LNCaP clone FGC (cell line): ENCODE measurements at places on chromosomes 4 and X.

DNA sequence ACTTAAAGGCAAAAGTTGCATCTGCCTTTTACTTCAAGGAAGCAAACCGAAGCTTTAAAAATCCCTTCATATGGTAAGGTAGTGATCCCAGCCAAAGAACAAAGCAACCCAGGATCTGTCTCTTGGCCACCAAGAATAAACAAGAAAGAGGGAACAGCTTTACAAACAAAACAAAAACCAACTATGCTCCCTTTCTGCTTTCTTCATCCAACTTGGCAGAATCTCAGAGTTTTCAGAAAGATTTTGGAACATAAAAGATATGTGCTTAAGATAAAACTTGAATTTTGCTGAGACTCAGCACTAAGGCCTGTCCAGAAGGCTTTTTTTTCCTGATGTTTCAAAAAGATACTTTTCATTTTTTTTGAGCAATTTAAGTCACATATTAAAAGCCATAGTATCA, 94.0 kb downstream of the COL4A6 start:
- no peak for DNase-seq

GRCh38 chr4:52358366-52358765, 300.7 kb downstream of the USP46 start:
- DNase-seq: no peak

GRCh38 chr4:64889906-64890610, 480.8 kb upstream of the TECRL start:
- no peak for DNase-seq

DNA sequence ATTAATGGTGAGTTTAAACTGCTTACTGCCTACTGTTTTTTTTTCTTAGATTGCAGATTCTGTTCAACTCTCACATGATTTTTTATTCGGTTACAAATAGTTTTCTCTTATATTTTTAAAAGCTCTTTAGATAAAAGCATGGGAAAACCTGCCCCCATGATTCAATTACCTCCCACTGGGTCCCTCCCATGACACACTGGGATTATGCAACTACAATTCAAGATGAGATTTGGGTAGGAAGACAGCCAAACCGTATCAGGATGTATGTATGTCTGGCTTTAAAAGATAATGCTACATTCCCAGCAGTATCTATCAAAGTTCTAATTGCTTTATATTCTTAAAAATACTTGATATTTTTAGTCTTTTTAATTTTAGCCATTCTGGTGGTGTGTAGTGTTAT, 131.5 kb downstream of the JADE1 start:
- DNase-seq: no peak

DNA sequence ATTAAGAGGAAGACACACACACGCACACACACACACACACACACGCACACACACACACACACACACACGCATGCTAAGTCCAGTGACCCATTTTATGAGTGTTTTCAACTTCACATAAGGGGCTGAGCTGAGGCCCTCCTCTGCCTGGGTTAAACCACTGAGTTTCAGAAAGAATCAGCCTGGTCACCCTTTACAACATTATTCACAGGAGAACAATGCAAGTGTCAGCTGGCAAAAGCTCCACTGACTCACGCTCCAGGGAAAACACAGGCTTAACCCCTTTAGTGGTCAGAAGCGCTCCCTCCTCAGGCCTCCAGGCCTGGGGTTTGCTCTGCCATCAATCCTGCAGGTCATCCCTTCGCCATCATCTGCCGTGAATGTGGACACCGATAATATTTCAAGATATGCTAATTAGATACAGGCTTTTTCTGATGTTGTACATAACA, 46.9 kb downstream of the ACOX3 start:
- DNase-seq: no peak

- DNase-seq: no peak
These were observed 34.9 kb upstream of the PPP2R2C start for GRCh38 chr4:6507345-6507744.

GRCh38 chr4:141254326-141254725, 33.6 kb downstream of the ZNF330 start:
- no peak for DNase-seq

GRCh38 chrX:134849390-134849789, 141.4 kb upstream of the SMIM10 start:
- DNase-seq: no peak

- no peak for DNase-seq
These were observed 423.2 kb downstream of the RPA4 start for GRCh38 chrX:97306771-97307470.

GRCh38 chrX:37997096-37997495, 9.3 kb upstream of the SYTL5 start:
- no peak for DNase-seq

DNA sequence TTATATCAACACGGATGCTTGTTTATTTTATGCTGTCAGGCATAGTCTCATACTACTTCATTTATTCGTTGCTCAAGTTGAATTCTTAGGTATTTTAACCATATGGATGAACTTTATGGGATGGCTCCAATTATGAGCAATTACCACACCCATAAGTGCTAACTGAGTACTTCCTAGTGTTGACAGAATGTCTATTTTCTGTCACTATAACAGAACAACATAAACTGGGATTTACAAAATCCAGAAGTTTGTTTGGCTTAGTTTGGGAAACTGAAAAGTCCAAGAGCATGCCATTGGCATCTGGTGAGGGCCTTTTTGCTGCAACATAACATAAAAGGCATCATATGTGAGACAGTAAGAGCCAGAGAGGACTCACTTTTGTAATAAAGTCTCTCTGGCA, 21.0 kb downstream of the SULT1E1 start:
- no peak for DNase-seq

- no peak for DNase-seq
These were observed 57.6 kb upstream of the LGI2 start for GRCh38 chr4:25088093-25088952.

- DNase-seq: no peak
These were observed 12.9 kb upstream of the SMIM10L2A start for GRCh38 chrX:135408794-135409193.

DNA sequence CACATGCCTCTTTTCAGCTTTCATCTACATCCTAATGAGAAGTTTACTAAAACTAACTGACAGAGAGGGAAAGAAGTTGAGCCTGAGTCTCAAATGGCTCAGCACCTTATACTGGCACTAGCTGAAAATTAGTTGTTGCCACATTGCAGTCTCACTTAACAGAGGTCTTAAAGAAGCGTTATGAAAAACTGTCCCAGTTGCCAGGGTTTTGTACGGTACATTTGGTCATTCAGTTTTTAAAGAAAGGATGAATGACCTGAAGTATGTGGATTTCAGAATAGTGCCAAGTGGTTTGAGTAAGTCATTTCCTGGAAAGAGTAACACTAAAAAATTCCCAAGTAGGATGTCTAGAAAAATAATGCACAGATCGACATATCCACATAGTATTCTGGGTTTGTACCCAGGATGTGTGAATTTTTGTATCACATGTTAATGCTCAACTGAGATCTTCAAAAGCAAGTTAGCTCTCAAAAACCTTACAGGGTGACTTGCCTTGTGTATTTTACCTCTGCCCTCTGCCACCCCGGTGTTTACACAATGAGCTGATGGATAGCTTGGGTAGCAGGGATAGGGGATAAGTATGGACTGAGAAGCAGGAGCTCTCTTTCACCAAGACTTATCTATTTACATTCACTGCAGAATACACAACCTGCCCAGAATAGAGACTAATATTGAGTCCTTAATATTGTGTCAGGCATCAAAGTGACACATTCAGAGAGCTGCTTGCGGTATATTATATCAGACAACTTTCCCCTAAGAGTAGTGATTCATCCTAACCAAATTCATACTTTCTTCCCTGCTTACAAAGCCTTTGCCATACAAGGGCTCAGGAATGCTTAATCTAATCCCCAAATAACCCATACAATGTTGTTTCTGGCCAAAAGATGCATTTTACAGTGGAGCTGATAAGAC, 1075.7 kb upstream of the PABPC4L start:
- no peak for DNase-seq

GRCh38 chrX:70480660-70481018, 36.0 kb downstream of the DLG3 start:
- no peak for DNase-seq

DNA sequence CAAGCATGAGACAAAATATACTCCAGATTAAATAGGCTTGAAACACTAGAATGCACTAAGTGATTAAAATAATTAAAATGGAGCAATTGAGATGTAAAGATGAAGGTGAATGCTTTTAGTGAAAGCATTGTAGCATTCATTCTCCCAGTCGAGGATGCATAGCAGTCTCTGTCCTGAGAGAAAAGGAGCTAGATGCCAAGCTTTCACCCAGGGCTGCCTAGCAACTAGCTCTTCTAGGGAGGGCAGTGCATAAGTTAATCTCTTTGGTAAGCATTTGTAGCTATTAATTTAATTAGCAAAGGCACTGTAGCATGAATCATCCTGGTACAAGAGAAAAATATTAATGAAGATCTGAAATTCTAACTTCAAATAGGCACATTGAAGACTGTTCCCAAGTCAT, 1014.8 kb downstream of the C4orf33 start:
- DNase-seq: no peak

- DNase-seq: no peak
These were observed 29.9 kb upstream of the STS start for GRCh38 chrX:7117587-7117986.

DNA sequence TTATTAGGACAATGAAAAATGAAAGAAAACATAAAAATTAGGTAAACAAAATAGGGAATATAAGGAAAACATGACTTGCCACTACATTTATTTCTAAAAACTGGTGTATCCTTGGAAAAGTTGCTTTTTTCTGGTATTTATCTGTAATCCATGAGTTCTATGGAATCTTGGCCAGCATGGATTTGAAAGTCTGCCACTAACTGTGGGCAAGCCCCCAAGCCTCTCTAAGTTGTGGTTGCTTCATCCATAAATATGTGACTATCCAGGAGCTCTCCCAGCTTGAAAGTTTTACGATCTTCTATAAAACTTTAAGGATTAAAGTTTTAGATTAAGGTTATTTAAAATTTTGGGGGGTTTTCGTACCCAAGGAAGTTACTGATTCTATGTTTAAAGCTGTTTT, 21.8 kb downstream of the RPS6KA3 start:
- DNase-seq: no peak

DNA sequence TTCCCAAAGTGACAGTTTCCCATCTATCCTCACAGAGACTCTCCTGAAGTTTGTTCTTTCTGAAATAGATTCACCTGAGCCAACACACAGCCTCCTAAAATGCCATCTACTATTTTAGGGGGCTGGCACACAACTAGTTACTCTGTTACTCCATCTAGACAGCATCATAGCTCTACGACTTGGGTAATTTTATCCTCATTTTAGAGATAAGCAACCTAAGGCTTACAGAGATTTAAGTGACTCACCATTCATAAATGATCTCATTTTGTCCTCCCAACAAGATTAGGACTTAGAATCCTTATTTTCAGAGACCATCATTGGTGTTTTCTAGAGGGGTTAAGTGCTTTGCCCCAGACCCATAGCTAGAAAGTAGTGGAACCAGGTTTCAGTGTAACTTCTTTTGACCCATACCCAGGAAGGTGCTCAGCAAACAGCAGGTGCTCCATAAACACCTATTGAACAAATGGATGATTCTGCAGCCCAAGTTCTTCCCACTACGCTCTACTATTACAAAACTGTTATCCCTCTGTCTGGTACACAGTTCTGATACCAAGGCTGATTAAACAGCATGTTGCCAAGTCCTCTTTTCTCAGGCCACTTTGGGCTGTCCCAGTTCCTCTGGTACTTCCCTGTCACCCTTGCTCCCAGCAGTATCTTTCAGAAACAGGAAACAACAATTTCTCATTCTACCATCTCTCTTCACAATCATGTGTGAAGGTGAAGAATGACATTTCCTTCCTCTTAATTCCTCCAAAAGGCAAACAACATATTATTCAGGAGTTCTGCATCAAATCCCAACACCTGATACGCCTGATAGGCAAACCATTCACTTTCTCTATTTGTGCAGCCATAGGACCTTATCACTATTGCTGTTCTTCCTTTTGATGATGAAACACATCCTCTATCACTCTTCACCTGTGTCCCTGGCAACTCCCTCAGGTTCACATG, 304.7 kb upstream of the TAPT1 start:
- DNase-seq: no peak

DNA sequence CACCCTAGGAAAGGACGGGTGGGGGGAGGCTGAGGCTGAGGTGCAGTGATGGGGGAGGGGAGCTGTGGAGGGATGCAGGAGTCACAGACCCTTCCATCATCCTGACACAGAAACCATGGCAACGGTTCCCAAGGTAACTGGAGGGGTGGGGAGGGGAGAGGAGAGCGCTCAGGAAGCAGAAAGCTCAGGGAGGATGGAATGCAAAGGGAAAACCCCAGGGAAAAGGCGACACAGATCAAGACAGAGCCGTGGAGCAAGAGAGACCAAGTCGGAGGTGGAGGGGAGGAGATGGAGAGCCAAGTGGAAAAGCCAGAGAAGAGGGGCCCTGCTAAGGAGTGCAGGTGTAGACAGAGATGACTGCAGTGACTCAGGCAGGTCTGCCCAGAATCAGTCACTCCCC, 14.5 kb downstream of the L1CAM start:
- no peak for DNase-seq

- peak; percentile 63 for DNase-seq
These were observed 975.4 kb upstream of the NDST4 start for GRCh38 chr4:116088771-116089170.

DNA sequence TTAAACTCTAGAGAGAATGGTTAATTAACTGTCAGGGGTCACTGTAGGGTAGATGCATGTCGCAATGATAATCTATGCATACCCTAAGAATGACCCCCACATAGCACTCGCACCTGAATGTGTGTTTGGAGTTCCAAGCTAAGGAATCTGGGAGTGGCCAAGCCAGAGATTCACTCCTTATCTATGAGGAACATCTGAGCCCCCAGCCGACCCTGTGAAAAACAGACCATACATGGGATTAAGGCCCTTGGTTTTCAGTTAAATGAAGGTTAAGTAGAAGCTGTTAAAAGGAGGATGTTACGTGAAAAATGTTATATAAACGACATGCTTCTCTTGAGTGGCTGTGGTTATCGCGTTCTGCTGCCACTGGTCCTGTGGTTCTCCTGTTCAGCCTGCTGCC, 147.2 kb downstream of the RELL1 start:
- no peak for DNase-seq

- no peak for DNase-seq
These were observed 57.8 kb downstream of the SCFD2 start for GRCh38 chr4:53307819-53308780.

DNA sequence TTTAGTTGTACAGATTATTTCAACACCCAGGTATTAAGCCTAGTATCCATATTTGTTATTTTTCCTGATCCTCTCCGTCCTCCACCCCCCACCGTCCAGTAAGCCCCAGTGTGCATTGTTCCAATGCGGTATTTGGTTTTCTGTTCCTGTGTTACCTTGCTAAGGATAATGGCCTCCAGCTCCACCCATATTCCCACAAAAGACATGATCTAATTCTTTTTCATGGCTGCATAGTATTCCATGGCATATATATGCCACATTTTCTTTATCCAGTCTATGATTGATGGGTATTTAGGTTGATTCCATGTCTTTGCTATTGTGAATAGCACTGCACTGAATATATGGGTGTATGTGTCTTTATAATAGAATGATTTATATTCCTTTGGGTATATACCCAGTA, 22.1 kb upstream of the LNX1 start:
- no peak for DNase-seq

GRCh38 chr4:94650134-94650495, 107.6 kb upstream of the BMPR1B start:
- DNase-seq: no peak

GRCh38 chr4:125225806-125226205, 88.9 kb upstream of the FAT4 start:
- DNase-seq: no peak
